AG04450 (cell line): ENCODE measurements at places on chromosomes 16 and 17.

GRCh38 chr16:10937068-10937859 is 5.0 kb downstream of the DEXI start:
- DNase-seq = no peak

- no peak for DNase-seq
Measured at GRCh38 chr17:21036361-21036881, 6.4 kb downstream of the USP22 start.

GRCh38 chr17:70379945-70380344 is 210.6 kb downstream of the KCNJ2 start:
- DNase-seq = no peak

DNA sequence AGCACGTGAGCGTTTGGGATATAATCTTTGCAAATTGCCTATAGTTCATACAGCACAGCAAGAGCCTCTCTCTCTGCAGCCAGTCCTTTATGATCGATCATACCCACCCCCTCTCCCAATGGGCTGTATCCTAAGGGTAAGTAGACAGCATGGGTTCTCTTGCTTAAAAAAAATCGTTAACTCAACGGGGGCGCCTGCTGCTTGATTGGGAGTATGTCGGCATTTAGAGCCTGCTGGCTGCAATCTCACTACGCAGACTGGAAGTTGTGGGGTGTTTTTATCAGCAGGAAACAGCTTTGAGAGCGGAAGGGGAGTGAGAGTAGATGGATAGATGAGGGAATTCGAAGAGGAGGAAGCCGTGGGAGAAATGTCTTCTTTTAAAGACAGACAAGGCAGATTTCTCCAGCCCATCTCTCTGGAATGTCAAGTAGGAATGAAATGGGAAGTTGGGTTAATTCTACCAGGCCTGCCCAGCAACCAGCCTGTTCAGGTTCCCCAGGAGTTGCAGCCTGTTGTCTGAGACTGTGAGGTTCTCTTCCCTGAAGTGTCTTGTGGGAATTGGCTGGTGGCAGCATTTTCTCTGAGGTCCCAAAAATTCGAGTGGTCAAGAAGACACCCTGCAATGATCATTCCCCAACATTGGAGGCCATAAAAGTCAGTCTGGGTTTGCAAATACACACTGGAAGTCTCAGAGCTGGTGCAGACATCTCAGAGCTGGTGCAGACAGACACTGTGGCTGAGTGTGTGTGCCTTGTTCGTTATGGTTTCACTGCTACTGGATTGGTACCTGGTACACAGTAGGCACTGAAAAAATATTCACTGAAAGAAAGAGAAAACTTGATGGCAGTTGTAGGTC is 65.6 kb downstream of the PRKCB start:
- no peak for DNase-seq

DNA sequence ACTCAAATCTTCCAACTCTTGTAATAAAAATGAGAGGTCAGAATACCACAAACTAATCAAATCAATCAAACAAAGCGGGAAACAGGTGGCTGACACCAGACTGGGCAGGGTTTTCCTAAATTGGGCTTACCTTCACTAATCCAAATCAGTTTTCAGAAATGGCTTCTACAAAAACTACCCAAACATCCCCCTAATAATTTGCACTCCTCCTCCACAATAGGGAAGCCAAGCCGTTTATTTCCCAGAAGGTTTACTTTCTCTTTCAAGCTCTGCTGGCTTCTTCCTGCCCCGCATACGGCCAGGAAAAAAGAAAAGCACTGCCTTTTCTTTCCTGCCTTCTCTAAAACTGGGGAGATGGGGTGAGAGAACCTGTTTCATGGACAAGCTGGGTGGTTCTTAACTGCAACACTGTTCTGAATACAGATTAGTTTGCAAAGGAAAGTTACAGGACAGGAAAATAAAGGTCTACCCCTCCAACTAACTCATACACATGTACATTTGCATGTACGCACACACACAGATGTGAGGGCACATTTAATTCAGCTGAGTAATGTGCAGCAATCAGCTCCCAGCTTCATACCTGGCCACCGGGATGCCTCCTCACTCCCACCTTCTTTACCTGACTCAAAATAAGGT is 9.2 kb downstream of the STAT3 start:
- no peak for DNase-seq

DNA sequence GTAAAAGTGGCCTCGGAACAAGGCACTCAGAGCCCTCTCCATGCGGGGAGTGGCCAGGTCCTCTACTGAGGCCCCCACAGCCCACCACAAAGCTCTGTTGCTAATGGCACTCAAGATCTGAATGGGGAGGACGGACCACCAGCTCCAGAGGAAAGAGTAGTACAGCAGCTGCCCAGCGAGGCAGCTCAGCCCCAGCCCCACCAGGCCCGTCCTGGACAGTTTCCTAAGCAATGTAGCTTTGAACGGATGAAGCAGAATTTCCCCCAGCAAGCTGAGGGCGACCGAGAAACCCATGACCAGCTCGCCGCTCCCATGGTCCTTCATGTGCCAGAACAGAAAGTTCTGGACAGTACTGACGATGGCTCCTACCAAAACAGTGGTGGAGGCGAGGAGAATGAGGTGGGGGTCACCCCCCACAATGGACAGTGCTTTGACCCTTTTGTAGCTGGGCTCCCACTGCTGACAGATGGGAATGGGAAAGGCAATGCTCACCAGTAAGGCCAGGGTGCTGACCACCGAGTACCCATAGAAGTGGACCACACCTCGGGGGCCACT is 1.5 kb downstream of the MFSD6L start:
- DNase-seq = no peak

DNA sequence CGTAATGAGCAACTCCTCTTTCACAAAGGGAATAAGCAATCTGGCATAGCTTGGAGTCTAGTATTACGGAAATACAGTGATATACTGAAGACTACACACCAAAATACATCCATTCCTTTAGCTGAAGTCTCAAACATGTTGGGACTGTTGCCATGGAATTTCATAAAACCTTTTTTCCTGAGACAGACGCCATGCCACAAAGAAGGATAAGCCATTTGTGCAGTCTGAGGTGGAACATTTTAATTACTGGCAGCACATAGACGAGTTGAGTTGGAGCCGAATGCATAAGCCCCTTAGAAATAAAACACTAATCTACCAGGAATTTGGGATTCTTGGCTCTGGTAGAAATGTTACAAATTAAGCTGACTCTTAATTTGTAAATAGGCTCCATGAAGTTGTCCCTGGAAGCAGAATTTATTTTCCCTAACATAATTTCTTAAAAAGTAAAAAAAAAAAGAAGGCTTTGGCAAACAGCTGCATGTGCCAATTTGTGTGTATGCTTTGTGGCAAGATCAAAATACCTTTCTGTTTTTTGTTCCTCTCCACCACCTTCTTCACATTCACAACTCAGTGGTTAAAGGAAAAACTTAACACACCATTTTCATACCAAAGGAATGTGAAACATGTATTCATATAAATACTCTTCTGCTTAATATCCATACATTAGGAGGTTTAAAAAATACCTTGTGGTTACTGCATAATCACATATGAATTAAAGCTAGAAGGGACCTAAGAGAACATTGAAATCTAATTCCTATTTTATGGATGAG is 25.5 kb downstream of the GRB7 start:
- DNase-seq = no peak

- no peak for DNase-seq
Measured at GRCh38 chr17:17668775-17669579, 12.3 kb upstream of the RAI1 start.
